Renal cortical epithelial cell (primary cell): ENCODE measurements at places on chromosomes 12 and 14.

DNA sequence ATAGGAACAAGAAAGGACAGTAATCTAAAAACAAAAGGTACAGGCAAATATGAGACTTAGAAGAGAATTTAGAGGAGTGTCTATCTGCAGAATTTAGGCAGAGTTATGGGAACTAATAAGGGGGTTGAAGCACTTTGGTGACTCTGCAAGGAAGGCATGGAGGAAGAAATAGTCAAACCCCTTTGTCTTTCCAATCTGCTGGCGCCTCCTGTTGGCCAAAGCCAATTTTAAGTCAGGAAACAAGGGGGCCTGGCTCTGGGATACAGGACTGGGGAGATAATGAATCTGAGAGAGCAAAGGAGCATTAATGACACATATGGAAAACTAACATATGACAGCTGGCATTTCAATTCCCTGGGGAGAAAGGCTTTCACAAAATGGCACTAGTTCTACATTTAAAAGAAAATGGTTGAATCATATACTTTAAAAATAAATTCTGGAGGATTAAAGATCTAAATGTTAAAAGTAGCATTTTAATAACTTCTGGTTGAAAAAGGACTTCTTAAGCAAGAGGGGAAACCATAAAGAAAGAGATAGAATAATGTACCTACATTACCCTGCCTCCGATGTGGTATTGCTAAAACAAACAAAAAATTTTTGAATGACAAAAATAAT is 48.5 kb upstream of the CSRP2 start:
- DNase-seq = no peak

DNA sequence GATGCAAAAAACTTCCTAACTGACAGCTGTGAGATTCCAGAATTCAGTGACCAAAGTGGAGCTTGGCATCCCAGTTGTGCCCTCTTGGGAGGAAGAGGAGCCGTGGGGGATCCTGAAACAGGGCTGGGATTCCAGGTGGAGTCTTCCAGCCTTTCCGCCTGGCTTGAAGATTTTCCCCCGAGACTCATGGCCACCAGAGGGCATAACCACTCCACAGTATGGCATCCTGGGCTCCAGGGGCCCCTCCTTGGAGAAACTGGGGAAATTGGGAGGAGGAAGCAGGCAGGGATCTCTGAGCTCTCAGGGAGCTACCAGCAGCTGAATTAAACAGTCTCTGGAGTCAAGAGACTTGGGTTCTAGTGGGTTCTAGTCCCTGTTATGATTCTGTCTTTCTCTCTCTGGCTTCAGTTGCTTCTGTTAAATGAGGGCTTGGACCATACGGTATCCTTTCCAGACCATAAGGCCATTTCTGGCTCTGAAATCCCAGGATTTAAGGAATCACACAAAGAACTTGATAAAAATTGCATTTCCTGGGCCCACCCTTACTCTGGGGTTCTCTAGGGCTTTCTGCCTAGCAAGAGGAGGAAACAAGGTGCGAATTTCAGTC is 2.6 kb upstream of the TAMALIN start:
- peak; percentile 32 for DNase-seq

- DNase-seq = no peak
Observed at GRCh38 chr14:49945448-49946319, 52.8 kb downstream of the ARF6 start.

DNA sequence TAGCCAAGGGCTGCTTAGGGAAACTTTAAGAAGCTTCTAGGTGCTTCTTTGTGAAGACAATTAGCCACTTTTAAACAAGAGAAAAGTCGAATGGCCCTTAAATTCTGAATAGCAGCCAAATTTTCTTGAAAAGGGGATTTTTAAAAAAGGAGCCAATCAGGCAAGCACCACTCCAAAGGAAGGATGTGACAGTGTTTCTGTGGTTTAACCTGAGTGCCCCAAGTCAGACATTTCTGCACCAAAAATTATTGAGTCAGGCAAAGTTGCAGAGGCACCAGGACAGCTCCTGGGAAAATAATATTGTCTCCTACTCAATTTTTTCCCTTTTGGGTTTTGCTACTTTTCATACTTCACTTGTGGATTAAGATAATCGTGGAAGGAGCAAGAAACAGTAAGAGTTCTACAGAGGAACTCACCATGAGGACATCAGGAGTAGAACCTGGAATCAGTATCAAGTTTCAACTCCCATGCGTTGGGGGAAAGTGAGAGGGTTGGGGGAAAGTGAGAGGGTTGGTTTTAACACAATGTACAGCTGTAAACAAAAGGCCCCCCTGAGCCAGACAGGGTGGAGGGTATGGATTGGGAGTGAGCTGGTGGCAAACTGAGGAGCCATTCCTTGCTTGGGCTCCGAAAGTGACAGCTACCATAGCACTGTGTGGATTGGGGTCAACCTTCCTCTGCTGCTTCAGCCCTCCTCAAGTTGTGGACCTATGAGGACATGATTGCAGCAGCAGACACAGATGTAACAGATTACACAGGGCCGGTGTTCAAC is 90.8 kb downstream of the SLC38A1 start:
- no peak for DNase-seq

GRCh38 chr14:68244262-68244980 is 424.8 kb downstream of the RAD51B start:
- DNase-seq = peak; percentile 76

DNA sequence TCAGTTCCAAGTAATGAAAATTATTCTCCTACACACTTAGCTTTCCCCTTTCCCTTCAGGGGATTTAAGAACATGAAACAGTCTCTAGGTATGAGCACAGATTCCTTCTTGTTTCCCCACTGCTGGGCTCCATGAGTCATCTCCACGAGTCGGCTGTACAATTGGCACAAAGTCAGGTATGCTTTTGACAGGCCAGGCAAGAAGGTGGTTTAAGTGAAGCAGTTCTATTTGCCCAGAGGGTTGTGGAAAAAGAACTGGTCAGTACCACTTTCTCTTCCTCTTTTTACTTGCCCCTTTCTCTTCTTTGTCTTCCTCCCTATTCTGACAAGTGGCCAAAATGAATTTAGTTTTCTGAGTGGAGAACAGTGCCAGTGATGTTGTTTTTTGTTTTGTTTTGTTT is 16.3 kb downstream of the DYNC1H1 start:
- DNase-seq = peak; percentile 100

DNA sequence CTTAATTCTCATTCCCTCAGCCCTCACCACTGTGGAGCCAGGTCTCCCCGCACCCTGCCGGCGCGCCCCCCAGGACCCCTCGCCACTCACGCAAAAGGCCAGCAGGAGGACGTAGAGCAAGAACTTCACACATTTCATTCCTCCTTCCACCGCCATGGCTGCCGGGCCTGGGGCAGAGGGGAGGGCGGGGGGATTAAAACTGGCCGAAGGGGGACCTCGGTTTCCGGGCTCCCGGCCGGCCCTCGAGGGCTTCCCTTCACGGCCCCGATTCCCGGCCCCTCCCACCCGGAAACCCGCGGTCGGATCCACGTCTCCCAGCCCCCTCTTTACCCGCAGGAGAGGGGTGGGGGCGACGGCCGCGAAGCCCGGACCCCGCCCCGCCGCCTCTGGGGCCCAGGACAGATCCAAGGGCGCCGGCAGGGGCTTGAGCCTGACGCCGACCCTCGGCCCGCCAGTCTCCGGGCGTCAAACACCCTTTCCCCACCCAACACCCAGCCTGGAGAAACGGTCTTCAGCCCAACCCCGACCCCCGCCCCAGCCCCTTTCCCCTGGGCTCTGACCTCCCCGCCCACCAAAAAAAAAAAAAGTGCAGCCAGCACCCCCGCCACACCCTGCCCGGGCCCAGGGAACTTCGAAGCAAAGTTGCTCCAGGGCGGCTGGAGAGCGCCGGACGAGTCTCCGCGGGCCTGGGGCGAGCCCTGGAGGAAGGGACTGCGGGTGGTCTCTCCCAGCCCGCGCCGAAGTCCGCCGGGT is 447 bp downstream of the CD63 start:
- DNase-seq = no peak
